Fibroblast of skin of right biceps (primary cell): ENCODE measurements at places on chromosomes 6 and 20.

DNA sequence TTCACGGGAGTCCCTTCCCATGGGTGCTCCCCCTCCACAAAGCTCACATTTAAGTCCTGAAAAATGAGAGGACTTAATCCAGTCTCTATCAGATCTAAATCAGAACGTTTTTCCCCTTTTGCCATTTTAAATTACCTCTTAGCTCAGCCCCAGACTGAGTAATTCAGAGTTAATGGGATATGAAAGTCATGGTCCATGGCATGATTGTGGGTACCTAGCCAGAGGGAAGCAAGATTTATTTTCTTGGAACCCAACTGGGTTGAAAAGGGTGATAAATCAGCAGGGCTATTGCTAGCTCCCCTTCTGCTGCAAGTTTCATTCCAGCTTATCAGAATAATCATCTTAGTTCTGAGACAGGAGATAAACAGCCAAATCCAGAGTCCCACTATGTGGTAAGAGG is 320.2 kb upstream of the CHD6 start:
- DNase-seq, result no peak

- peak; percentile 89 for DNase-seq
Observed at GRCh38 chr6:30754631-30755030, 10.3 kb upstream of the IER3 start.

DNA sequence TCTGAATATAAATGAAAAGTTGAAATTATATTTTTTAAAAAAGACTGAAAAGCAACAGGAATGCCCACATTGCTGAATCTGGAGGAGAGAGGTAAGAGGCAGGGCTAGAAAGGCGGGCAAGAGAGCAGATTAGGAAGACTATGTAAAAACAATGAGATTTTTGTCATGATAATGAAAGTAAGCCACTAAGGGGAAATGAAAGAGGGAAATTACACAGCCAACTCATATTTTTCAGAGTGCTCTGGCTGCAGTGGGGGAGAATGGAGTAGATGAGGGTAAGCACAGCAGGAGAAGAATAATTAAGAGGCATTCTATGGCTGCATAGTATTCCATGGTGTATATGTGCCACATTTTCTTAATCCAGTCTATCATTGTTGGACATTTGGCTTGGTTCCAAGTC is 281.9 kb downstream of the PKHD1 start:
- no peak for DNase-seq

DNA sequence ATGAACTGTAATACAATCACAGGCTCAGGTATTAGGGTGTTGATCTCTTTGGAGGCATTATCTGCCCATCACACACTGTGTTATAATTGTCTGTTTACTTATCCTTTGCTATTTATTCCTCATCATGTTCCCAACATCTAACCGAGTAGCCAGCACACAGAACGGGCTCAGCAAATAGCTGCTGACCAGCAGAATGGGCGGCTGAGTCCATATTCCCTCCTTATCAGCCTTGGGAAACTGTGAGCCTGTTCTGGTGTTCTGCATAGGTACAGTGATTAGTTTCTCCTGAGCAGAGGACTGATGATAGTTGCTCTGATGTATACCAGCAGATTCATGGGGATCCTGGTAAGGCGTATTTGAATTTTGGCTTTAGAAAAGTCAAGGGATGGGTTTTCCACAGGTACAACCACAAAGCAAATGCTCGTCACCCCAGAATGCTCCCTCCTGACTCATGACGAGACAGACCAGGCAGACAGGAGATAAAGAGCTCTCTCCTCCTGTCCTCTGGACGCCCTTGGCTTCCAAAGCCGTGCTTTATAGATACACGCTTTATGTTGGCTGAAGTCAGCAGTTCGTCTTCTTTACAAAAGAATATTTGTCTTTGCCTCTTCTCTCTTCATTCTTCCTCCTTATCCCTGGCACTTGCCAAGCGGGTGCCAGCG is 166.7 kb downstream of the TTLL2 start:
- DNase-seq, result no peak

DNA sequence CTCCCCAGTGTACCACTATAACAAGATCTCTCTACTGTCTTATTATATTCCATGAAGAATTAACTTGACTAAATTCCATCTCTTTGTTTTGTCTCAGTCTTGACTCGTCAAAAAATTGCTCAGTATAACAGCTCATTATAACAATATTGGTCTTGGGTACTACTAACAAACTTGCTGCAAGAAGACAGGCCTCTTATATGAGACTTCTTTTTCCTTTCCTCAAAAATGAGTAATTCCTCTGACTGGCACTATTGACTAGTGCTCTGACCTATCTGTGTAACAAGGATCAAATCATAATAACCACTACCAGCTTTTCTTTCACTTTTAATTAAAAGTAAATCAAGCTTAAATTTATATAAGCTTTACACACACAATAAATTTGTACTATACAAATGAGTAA is 91.3 kb upstream of the THEMIS start:
- no peak for DNase-seq

DNA sequence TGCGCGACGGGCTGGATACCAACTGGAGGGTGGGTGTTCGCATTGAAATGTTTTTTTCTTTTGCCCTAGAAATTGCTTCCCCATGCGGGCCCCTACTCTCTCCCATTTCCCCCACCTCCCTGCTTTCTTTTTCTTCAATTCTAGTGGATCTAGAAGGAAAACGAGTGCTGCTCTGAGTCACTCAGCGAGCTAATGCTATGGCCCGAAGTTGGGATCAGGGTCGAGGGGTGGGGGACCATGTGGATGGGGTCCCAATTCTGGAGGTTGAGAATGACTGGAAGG is 71.5 kb downstream of the SOX4 start:
- DNase-seq, result peak; percentile 15

GRCh38 chr20:16898433-16898832 is 150.3 kb downstream of the OTOR start:
- peak; percentile 49 for DNase-seq

- no peak for DNase-seq
Observed at GRCh38 chr6:53630533-53631226, 34.9 kb downstream of the KLHL31 start.

DNA sequence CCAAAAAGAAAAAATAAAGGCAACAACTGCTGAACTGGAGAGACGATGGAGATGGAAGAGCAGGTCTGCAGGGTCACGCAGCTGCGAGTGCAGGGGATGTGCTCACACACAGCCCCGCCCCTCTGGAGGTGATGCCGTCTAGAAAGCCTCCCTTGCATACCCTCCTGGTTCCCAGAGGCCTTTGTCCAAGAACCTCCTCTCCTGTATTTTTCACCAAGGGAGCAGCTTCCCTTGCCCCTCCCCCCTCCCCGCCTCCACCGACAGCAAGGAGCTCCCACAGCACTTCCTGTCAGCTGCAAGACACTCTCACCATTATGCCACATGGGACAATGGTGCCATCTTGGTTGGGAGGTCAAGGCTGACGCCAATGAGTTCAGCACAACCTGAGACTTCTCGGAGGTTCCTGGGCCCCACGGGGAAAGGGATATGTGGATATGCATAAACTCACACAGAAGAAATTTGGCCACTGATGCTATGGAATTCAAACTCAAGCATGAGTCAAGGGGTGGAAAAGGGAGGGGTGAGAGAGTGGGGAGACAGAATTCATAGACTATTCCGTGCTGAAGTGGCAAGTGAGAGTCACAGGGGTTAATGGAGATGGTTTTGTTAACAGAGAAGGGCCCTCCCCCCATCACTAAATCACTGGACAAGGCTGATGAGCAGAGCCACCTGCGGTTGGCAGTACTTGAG is 132.9 kb downstream of the SCML4 start:
- DNase-seq, result peak; percentile 97

DNA sequence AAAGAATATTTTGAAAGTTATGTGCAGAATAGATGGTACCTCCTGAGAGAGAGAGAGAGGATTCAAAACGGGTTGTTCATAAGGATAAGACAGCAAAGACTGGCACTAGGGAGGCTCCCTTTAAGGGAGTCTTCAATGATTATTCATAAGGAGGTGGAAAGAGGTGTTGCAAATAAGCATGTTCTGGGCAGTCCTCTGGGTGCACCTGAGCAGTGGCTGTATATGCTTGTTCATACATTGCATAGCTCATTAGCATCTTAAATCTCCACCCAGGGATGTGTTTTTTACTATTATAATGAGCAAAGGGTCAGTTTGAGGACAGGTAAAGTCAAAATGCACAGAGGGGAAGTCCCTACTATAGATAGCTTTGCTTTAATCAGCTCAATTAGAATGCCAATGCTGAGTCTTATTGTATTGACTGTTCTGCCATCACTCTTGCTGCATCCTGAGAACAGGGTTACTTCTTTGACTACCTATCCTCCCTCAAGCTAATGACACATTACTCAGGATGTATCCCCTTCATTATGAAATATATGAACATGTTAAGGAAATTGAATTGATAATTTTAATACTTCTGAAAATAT is 10.0 kb upstream of the SIRPG start:
- DNase-seq, result no peak

DNA sequence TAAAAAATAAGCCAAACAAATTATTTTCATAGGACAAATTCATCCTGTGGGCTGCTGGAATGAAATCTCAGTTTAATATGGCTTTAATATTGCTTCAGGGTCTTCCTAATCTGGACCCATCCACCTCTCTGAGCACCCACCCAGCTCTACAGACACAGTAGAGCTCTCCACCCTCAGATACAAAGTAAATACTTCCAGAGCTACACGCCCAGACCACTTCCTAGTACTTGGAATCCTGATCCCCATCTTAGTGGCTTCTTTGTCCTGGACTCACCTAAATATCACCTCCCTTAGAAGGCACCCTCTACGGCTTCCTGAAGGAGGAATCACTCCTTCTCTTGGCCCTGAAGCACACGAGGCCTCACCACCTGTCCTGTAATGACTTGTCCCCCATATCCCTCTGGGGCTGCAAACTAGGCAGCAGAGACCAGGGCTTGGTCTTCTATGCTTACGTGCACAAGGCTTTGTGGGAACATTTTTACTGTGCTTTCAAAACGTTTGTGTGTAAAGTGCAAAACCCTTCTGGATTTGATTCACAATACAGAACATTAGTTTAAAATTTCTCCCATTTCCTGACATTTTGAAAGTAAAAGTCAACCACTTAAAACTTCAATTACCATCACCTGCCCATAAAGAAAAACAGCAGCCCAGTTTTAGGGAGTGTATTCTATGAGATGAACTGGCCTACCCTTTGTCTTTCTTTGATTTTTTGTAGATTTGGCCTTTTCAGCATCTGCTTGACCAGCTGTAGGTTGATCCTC is 2.4 kb downstream of the CTCFL start:
- DNase-seq, result no peak

GRCh38 chr20:13140201-13140600 is 80.9 kb upstream of the ISM1 start:
- no peak for DNase-seq

DNA sequence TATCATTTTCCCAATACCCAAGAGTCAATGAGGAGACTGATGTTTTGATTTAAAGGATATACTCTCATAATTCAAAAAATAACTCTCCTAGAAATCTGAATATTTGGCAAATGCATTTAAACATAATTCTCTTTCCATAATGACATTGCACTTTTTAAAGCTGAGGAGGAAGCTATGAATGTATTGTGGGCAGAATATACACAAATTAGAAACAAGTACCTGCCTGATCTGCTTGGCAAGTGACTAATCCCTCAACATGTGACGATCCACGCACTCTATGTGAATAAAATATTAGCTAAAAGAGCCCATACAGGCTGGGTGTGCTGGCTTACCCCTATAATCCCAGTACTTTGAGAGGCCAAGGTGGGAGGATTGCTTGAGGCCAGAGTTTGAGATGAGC is 88.3 kb upstream of the CCDC28A start:
- no peak for DNase-seq

DNA sequence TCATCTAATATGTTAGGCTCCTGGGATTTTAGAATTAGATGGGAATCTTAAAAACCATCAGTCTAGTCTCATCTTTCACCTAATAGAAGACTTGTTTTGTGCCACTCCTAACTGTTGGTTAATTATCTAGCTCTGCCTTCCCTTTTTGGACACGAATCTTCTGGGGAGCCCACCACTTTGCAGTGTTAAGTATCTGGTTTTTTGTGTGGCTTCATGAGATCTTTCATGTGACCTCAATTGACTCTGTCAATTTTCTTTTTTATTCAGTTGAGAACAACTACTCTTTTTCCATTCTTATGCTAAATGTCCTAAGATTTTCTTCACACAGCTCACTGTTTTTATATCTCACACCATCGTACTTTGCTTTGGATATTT is 16.9 kb downstream of the TBPL1 start:
- no peak for DNase-seq

DNA sequence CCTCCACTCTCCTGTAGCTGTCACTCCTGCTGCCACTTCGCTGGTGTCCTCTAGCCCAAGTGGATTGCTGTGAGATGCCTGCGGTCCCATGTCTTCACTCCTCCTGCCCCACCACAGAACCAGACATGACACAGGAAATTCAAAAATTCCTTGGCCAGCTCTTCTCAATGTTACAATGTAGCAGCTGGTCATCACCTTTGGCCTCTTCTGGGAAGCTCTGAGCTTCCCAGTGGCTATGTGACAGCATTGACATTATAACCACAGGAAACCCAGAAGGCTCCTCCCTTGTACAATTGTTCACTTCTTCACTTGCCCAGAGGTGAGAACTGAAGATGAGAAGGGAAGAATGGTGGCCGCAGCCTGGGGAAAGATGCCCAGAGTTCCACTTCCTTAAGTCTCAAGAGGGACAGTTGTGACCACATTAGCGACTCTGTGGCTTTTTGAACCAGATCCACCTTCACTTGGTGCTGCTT is 76.1 kb upstream of the NAA20 start:
- no peak for DNase-seq

GRCh38 chr6:12605888-12606345 is 110.7 kb upstream of the PHACTR1 start:
- DNase-seq, result peak; percentile 70

DNA sequence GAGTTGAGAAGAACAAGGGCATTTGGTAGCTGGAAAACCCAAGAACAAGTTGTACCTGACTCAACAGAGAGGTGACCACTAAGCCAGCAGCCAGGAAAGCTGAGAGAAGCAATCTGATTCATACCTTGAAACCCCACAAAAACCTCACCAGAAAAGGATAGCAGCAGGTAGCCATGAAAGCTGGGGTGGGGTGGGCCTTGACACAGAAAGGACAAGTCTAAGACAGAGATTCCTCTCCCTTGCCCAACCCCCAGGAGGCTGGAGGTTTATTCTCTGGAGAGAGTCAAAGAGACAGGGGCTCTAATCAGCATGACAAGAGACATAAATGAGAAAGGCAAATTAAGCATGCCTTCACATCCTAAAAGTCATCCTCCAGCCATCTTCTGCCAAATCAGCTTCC is 151.7 kb upstream of the DST start:
- DNase-seq, result no peak

DNA sequence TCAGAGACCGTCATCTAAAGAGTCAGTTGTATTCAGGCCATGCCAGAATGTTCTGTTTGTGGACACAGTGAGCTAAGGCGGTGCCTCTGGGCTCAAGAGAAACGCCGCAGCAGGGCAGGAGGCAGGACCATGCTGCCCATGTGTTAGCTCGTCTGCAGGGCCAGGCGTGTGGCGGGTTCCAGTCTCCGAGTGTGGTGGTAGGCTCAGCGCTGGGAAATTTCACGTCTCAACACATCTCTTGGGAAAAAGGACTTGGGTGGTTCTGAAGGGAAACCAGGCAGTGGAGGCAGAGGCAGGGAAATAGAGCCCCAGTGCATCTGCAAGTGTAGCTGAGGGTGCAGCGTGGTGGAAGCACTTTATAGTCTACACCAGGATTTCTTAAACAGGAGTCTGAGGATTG is 56.9 kb upstream of the TAGAP start:
- DNase-seq, result no peak

GRCh38 chr20:4809707-4810106 is 88.0 kb downstream of the PRND start:
- DNase-seq, result no peak
